Adrenal gland (tissue), 19 donors: ENCODE measurements at places on chromosomes 7 and 10. TPM values are rescaled to one million over a fixed set of nuclear protein-coding genes. Genes with fewer than 3 reads are reported as not detected.

Gene THSD7A
- 6.3 TPM for total RNA-seq

Gene SPAM1
- total RNA-seq: not detected

Gene CPA4
- total RNA-seq: not detected

Gene CDHR1
- 0.22 TPM for total RNA-seq

Gene ETV1
- total RNA-seq: 58.1 TPM

Gene CYP26A1
- total RNA-seq: 0.32 TPM

Gene GAD2
- not detected for total RNA-seq

Gene DLX5
- not detected for total RNA-seq

Gene ASZ1
- total RNA-seq: not detected

Gene SH2D4B
- not detected for total RNA-seq

Gene OR9A2
- total RNA-seq: not detected

Gene CPN1
- total RNA-seq: not detected

Gene ABCB1
- 228 TPM for total RNA-seq

Gene TFPI2
- total RNA-seq: 20.6 TPM

Gene EIF5AL1
- total RNA-seq: not detected

Gene MOGAT3
- total RNA-seq: not detected

Gene GSTK1
- 210 TPM for total RNA-seq

Gene GPER1
- 7.0 TPM for total RNA-seq

Gene FAM25G
- not detected for total RNA-seq

Gene FOXP2
- 4.7 TPM for total RNA-seq

Gene CPA5
- not detected for total RNA-seq

Gene VSIR
- total RNA-seq: 14.1 TPM

Gene CALML5
- total RNA-seq: not detected

Gene CFTR
- not detected for total RNA-seq

Gene SIRT1
- total RNA-seq: 20.6 TPM

Gene IKZF1
- 21.5 TPM for total RNA-seq

Gene LAMB1
- total RNA-seq: 59.7 TPM

Gene HMX2
- total RNA-seq: not detected

Gene RBM28
- 23.4 TPM for total RNA-seq

Gene MYO1G
- total RNA-seq: 3.2 TPM

Gene MBLAC1
- 4.4 TPM for total RNA-seq

Gene PRLHR
- total RNA-seq: not detected

Gene PITRM1
- total RNA-seq: 91.7 TPM
